ENCODE measurements at places on chromosomes 11 and 22.

DNA sequence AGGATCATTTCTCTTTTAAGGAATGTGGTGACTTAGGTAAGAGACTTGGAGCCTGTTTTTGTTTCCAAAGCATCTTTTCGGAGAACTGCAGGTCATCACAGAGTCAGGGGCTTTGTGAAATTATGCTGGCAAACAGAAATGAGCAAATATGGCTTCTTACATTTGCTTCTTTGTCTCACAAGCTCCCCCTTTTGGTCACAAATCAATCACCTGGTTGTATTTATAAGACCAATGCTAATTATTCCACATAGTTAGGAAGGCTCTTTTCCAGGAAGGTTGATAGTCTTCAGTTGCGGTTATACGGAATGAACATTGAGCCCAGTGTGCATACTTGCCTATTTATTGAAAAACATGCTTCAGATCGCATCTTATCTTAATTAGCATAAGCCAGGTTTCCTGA is 34.6 kb upstream of the CEP126 start:
- DNase-seq: no peak

DNA sequence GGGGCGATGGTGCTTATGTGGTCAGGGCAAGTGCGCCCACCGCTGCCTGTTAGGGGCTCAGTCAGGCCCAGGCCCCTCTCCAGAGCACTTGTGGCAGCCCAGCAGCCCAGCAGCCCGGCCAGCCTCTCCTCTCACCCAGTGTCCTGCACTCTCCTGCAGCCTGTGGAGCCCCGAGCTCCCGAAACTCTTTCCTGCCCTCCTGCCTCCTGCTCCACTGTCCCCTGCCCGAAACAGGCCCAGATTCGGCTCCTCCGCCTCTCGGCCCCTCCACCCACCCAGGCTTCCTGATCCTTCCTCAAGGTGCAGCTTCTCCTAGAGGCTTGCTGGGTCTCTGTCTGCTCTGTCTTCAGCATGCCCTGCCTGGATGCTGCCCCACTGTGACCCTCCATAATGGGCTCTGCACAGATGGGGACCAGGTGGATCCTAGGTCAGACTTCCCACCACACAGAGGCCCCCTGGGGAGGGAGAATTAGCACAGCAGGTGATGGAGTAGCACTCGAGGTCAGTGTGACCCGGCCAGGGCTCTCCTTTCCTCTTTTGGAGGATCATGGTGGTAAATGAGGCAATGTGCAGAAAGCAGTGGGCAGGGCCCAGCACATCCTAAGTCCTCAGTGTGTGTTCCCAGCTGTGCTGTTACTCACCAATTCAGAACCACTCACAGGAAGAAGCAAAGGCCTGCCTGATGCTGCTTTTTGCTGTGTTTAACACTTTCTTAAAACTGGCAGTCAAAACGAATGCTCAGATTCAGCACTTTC is 18.6 kb upstream of the NAP1L4 start:
- DNase-seq: no peak

GRCh38 chr11:76292583-76293188 is 86.4 kb upstream of the WNT11 start:
- DNase-seq: no peak

GRCh38 chr22:35539487-35539886 is 1.1 kb upstream of the RASD2 start:
- DNase-seq: no peak

DNA sequence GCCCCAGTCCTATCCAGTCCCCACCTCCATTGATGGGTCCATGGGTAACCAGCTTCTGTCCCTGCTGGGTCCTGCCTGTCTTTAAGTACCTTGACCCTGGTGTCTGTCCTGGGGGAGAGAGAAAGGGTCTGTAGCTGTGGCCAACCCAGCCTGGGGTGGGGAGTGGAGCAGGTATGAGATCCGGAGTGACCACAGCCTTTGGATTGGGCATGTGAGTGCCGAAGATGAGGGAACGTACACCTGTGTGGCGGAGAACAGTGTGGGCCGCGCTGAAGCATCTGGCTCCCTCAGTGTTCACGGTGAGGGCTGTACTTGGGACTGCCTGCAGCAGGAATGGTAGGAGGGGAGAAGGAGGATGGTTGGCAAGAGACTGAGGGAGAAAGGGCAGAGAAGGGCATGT is 5.2 kb downstream of the ROBO3 start:
- DNase-seq: no peak

GRCh38 chr11:88051396-88051795 is 123.8 kb downstream of the RAB38 start:
- no peak for DNase-seq

DNA sequence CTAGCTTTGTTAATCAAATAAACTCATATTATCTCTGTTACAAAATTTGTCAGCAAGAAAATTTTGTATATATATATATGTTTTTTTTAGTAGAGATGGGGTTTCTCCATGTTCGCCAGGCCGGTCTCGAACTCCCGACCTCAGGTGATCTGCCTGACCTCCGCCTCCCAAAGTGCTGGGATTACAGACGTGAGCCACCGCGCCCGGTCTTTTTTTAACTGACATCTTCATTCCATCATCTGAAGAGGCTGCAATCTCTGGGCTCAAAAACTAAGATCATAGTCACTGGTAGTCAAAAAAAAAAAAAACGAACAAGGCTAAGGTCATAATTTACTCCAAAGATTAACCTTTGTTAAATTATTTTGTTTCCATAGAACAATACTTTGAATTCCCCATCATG is 5.3 kb upstream of the KLHDC7B start:
- no peak for DNase-seq

GRCh38 chr11:123047266-123047946 is 14.5 kb downstream of the HSPA8 start:
- no peak for DNase-seq

GRCh38 chr11:63608353-63609345 is 5.6 kb downstream of the PLAAT3 start:
- DNase-seq: no peak

DNA sequence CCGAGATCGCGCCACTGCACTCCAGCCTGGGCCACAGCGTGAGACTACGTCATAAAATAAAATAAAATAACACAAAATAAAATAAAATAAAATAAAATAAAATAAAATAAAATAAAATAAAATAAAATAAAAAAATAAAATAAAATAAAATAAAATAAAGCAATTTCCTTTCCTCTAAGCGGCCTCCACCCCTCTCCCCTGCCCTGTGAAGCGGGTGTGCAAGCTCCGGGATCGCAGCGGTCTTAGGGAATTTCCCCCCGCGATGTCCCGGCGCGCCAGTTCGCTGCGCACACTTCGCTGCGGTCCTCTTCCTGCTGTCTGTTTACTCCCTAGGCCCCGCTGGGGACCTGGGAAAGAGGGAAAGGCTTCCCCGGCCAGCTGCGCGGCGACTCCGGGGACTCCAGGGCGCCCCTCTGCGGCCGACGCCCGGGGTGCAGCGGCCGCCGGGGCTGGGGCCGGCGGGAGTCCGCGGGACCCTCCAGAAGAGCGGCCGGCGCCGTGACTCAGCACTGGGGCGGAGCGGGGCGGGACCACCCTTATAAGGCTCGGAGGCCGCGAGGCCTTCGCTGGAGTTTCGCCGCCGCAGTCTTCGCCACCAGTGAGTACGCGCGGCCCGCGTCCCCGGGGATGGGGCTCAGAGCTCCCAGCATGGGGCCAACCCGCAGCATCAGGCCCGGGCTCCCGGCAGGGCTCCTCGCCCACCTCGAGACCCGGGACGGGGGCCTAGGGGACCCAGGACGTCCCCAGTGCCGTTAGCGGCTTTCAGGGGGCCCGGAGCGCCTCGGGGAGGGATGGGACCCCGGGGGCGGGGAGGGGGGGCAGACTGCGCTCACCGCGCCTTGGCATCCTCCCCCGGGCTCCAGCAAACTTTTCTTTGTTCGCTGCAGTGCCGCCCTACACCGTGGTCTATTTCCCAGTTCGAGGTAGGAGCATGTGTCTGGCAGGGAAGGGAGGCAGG is at the start of gene GSTP1:
Gene GSTP1 (plus strand): TSS at position 566 of the 958 bp plus-strand sequence. CDS start 32 bp downstream, at position 598.
- peak; percentile 43 for DNase-seq

GRCh38 chr11:29352273-29352795 is 664.5 kb downstream of the KCNA4 start:
- no peak for DNase-seq

GRCh38 chr22:31235081-31235480 is 23.0 kb downstream of the LIMK2 start:
- DNase-seq: no peak

- DNase-seq: no peak
These were observed 3.7 kb upstream of the MTFP1 start for GRCh38 chr22:30421695-30422480.

- DNase-seq: no peak
These were observed 53.6 kb downstream of the GRAMD4 start for GRCh38 chr22:46673662-46674236.

DNA sequence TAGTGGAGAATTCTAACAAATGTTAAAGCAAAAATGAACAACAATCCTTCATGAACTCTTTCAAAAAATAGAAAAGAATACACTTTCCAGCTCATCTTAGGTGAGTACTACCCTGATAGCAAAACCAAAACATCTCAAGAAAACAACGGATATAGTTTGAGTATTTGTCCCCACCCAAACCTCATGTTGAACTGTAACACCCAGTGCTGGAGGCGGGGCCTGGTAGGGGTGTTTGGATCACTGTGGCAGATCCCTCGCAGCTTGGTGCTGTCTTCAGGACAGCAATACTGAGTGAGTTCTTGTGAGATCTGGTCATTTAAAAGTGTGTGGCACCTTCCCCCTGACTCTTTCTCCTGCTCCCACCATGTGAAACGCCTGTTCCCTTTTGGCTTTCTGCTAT is 27.0 kb downstream of the NCAPD3 start:
- DNase-seq: no peak

DNA sequence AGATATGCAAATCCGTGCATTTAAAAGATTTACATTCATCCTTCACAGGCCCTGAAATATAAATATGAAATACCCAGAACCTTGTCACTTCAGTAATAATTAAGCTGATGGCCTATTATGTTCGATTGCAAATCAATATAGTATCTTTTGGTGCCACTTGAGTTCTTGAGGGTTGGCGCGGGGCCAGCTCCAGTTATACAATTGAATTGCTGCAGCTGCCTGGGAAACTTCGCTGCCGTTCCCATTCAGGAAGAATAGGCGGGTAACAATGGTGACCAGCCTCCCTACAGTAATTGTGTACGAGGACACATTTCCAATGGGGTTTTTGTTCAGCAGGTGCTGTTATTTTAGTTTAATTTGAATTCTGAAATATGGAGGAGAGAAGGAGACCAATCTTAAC is 451.2 kb downstream of the INSC start:
- no peak for DNase-seq
